ENCODE measurements at places on chromosomes 12 and 14.

- no peak for DNase-seq
Measured at GRCh38 chr12:46494424-46494823, 121.9 kb upstream of the SLC38A2 start.

GRCh38 chr12:87406926-87407325, 622.3 kb downstream of the C12orf50 start:
- DNase-seq = no peak

DNA sequence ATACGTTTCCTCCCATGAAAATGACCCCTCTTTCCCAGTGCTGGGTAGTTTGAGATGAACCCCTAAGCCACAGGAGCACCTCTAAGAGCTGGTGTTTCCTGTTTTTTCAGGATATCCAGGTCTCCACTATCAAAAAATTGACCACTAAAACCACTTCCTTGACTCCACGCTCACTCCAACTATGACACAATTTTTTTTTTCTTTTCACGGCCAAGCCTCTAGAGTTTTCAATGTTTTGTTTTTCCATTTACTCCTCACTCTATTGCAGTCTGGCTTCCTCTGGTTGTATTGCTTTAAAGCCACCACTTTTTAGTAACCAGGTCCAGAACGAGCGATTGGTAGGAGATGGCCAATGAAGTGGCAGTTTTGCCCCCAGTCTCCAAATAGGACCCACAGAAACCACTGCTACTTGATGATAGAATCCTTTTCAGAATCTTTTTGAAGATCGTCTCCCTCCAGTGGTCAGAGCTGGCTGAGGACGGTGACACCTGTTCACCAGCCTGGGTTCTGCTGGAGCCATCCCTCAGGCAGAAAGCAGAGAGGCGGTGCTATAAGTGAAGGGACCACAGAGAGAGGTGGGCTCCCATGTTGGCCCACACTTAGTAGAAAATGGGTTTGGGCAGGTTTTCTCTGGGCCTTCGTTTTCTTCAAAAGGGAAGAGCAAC, 454.4 kb downstream of the VRK1 start:
- DNase-seq = no peak

DNA sequence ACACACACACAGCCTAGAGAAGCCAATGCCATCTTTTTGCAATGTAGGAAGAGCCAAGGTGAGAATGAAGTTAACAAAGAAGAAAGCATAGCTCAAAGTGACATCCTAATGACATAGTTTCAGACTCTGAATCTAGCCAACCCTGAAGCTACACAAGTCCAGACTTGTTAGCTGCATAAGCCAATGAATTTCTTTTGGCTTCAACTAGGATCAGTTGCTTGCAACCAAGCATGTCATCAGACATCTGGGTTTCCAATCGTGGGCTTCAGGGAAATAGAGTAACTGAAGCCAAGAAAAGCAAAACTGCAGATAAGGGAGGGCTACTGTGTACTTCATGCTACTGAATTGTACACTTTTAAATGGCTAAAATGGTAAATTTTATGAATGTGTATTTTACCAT, 4.4 kb upstream of the GPHN start:
- DNase-seq = no peak

GRCh38 chr12:48789858-48790326, 1.0 kb upstream of the ADCY6 start:
- no peak for DNase-seq

Data from left colon (tissue), 2 donors.